Stimulated activated CD8-positive, alpha-beta memory T cell treated with anti-CD3 and anti-CD28 coated beads, Interleukin-4, amount 100 ng/mL, for 24 hours (primary cell): ENCODE measurements at places on chromosomes 12 and 14.

DNA sequence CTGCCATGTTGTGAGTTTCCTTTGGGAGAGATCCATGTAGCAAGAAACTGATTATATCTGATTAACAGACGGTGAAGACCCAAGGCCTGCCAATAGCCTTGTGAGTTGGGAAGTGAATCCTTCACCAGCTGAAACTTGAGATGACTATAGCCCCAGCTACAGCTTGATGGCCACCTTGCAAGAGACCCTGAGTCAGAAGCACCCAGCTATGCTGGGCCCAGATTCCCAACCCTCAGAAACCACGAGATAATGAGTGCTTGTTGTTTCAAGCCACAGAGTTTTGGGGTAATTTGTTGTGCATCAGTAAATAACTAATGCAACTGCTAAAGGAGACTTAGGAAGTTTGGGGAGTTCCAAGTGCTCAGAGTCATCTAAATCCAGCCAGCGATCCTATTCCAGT lies 80.3 kb downstream of the AVPR1A start:
- DNase-seq: no peak

DNA sequence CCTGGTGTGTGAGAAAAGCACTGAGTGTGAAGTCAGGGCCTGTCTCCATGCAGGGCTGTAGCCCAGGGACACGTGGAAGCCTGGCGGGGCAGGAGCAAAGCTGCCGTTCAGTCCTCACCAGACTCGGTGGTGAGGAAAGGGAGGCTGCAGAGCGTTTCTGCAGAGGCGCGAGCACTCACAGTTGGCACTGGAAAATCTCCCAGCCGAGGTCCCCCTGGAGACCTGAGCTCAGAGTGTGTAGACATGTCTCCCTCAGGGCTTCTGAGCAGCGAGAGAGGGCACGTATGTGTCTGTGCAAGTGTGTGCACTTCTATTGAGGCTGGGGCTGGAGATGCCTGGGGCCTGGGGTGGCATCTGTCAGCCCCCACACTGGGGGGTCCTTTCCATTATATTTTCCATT lies 11.0 kb upstream of the HHIPL1 start:
- DNase-seq: no peak

DNA sequence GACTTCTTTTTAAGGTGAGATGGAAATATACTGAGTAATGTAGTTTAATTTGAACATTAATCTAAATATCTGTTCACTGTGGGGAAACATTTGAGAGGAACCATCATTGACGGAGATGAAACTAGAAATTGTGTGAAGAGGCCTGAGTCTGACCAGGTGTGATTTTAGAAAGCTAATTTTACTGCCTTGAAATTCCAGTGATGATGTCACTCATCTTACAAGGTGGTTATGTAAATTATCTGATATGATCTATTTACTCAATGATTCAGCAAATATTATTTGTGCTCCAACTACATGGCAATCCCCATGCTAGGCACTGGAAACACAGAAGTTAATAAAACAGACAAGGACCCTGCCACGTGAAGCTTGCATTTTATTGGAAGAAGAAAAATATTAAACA lies 435.7 kb upstream of the DCN start:
- DNase-seq: no peak

GRCh38 chr12:2805143-2805520 lies 7.3 kb upstream of the ITFG2 start:
- no peak for DNase-seq

DNA sequence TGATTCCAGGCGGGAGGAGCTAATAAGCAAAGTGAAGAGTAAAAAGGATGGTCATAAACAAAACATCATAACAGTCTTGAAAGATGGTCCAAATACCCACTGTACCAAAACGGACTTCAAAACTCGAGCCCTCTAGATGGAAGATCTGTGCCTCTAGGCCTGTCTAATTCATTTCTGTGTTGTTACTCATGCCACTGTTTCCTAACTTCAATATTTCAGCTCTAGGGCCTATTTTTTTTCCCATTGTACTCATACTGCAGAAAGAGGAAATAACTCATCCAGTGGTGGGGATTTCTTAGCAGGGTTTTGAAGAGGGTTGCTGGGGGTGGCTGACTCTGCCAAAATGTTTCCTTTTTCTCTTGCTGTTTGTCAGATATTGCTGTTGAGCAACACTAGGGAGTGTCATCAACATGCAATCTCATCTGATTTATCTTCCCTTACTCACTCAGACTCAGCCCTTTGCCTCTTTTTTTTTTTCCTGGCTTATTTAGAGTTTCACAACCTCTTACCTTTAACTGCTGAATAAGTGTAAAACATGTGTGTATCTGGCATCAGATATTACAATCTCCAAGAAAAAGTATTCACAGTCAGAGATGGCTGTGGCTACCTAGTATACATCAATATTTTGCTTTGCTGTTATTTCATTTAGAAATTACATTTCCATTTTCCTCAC lies 189.6 kb downstream of the DUSP6 start:
- DNase-seq: peak; percentile 44

- no peak for DNase-seq
Observed at GRCh38 chr12:131032082-131032750, 78.5 kb downstream of the ADGRD1 start.

- DNase-seq: no peak
Observed at GRCh38 chr12:50201987-50202521, 34.9 kb upstream of the CERS5 start.

- DNase-seq: peak; percentile 36
Observed at GRCh38 chr12:69879007-69879960, 54.3 kb downstream of the MYRFL start.

DNA sequence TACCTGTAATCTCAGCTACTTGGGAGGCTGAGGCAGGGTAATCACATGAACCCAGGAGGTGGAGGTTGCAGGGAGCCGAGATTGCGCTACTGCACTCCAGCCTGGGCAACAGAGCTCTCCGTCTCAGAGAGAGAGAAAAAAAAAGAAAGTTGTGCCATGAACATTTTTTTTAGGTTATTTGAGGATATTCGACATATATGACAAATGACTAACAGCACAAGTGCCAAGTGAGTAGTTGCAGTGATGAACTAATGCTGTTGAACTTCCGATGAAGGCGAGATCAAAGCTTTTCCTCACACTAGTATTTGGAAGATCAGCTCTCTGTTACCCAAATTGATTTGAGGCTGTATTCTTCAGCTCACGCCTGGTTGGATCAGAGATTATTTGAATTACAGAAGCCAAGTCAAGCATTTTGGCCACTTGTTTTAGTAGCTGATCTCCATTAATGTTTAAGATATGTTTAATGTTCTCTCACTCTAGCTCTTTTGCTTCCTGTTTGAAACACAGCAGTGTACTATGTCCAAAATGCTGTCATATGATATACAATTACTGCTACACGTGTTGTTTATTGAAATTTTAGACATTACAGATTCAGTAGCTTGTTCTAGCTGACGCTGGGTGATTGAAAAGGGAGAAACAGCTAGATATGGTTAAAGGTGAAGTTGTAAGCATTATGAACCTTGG lies 43.4 kb downstream of the WDR20 start:
- DNase-seq: no peak

DNA sequence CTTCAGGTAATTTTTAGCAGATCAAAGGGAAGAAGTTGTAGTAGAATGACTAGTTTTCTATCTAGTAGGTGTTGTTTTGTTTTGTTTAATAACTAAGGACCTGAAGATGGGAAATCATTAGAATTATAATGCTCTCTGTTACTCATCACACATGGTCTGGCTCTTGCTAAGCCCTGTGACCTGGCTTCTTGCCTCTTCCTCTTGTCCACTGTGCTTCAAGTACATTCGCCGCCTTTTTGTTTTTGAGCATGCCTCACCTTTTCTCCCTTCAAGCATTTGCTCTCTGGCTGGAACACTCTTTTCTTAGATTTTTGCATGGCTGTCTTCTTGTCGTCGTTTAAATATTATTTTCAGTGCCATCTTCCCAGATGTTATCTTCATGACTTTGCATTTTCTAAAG lies 47.7 kb downstream of the DAAM1 start:
- no peak for DNase-seq

GRCh38 chr14:94139006-94139405 lies 9.6 kb upstream of the IFI27L2 start:
- DNase-seq: no peak

DNA sequence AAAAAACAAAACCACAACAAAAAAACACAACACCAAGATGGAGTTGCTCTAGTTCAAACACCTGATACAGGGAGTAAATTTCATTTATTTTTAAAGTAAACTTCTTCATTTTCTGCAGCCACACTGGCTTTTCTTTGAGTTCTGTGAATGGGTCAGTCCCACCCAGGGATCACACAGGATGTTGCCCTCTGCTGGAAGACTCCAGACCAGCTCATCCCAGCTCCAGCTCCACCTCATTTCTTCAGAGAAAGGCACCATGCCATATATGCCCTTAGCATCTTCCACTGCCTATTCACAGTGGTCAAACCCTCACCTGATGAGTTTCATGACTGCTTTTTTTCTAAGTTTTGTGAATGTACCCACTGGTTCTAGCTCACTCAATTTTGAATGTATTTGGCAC lies 8.0 kb downstream of the GLIPR1 start:
- no peak for DNase-seq

DNA sequence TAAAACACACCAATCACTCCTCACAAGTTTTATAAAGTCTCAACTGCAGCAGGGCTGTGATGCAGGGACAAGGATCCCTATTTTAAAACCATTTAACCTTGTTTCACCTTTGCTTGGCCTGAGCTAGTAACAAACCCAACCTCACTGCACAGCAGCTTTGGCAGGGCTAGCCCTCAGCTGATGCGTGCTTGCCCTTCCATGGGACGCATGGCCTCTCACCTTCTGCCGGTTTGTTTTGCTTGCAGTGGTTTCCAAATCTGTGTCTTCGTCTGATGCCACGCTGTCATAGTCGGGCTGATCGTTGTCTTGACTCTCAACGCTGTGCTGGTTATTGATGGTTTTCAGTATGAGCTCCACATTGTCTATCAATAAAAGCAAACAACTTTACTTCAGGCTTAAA lies 43.3 kb downstream of the GIT2 start:
- DNase-seq: no peak

DNA sequence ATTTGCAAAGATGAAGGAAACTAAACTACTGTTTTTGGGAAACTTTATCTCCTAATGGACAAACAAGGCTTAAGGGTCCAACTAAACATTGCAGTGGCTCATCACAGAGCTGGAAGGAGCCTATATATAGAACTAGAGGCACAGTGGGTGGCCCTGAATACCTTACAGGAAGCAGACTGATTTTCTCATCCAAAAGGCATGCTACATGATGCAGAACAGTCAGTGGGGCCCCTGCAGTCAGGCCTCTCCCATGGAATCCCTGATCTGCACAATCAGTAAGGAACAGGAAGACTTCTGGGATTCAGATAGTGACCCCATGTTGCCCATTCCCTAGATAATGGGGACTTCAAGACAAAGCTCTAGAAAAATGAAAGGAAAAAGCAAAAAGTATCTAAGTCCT lies 1.9 kb upstream of the LLPH start:
- DNase-seq: no peak

GRCh38 chr14:89899291-89899690 lies 55.2 kb downstream of the EFCAB11 start:
- DNase-seq: no peak

DNA sequence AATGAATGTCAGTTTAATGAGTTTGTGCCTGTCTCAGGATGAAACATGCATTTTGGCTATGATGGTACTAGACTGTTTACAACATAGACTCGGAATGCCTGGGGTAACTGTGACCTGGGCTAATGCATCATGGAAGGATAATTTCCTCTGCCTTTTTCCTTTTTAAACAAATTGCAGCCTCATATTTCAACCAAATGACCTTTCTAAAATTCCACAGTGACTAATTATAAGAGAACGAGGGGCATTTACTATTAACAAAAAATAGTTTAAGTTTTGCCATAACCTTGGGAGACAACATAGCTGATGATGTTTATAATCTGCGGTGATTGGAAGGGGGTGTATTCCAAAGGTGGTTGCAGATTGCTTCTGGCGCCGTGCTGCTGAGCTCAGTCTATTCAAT lies 1140.5 kb downstream of the GALC start:
- no peak for DNase-seq

DNA sequence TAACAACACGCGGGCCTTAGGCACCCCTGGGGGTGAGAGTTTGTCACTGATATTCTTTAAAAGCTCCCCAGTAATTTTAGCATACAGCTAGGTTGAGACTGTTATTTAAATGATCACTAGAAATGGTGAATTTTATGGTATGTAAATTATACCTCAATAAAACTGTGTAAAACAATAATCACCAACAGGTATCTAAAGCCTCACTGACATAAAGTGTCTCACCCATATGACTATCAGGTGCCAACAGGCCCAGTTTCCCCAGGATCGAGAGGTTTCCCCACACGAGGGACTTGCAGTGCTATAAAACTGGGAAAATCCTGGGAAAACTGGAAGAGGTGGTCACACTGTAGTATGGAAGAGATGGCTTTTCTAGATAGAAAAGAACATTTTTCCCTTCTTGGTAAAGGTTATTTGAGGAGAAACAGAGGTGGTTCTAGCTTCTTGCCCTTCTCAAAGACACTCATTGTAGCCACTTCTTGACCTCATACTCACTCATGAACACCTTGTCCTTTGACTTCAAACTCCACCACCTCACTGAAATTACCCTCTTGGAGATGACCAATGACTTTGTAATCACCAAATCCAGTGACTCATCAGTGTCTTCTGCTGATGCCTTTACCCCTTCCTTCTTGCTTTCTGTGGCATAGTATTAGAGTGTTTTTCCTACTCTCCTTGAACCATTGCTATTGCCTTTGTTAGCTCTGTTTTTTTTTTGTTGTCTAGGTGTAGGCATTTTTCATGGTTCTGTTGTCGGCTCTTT lies 24.8 kb upstream of the NUBPL start:
- no peak for DNase-seq

DNA sequence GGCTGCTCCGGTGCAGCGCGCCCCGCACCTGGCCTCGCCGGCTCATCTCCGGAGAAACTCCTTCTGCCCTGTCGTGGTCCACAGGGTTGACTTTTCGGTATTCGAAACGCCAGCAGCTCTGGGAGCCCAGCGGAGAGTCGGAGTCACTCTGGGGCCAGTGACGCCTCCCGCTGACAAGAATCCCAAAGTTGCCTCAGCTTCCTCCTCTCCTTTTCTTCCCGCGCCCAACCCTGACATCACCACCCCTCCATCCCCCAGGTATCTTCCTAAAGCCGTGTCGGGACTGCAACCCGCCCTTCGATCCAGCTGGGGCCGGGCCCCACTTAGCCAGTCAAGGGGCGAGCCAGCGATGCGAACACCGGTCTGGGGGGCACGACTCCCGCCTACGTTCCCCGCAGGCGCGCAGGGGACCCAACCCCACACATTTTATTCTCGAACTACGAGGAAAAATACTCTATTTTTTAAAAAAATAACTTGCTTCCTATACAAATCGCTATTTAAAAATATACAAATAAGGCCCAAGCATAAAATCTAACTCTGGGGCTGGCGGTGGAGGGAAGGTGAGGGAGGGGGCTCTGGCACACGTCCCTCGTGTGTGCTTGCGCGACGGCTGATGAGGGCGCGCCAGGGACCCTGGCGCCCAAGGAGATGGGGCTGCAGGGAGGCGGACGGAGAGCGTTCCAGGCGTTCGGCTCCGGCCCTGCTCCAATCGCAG lies 2.1 kb downstream of the NKX2-8 start:
- DNase-seq: no peak
